ENCODE measurements at places on chromosomes 4 and X.

DNA sequence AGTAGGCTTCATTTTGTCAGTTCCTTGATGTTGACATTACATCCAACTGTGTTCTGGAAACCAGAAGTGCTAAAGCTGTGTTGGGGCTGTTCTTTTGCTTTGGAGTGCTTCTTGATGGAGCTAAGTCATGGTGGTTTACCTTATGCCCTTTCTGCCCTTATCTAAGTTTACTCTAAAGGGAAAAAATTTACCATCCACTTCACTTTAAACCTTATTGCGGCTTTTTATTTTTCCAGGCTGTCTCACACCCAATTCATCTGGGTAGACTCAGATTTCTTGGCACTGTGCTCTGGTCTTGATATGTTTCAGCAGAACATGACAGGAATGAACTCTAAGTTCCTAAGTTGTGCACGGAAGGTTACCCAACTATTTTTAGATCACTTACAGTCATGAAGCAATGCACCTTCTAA is 104.7 kb upstream of the TTC29 start:
- DNase-seq, result no peak

DNA sequence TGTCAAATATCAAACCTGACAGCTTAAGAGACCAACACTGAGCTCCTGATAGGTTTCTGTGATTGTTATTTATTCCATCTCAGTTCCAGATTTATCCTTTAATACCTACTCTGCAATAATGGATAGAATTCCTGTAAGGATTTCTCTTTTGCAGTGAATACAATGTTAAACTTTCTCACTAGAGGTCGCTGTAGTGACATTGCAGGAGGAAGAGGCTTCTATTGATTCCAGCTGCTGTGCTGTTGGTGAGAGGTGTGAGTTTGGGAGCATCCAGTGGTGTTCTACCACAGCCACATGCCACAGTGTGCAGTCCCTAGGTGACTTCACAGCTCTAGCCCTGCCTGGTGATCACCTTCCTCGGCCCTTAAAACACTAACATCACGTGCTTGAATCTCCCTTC is 34.6 kb upstream of the DCAF8L2 start:
- DNase-seq, result peak; percentile 11

GRCh38 chr4:13912966-13913365 is 285.4 kb upstream of the BOD1L1 start:
- DNase-seq, result no peak

- no peak for DNase-seq
These were observed 63.7 kb upstream of the HPF1 start for GRCh38 chr4:169821402-169821801.

- no peak for DNase-seq
These were observed 23.6 kb downstream of the ADH4 start for GRCh38 chr4:99120501-99120900.

- DNase-seq, result no peak
These were observed 257.0 kb upstream of the AGTR2 start for GRCh38 chrX:115913575-115913974.

GRCh38 chrX:17602245-17602644 is 135.0 kb upstream of the SCML1 start:
- DNase-seq, result no peak

DNA sequence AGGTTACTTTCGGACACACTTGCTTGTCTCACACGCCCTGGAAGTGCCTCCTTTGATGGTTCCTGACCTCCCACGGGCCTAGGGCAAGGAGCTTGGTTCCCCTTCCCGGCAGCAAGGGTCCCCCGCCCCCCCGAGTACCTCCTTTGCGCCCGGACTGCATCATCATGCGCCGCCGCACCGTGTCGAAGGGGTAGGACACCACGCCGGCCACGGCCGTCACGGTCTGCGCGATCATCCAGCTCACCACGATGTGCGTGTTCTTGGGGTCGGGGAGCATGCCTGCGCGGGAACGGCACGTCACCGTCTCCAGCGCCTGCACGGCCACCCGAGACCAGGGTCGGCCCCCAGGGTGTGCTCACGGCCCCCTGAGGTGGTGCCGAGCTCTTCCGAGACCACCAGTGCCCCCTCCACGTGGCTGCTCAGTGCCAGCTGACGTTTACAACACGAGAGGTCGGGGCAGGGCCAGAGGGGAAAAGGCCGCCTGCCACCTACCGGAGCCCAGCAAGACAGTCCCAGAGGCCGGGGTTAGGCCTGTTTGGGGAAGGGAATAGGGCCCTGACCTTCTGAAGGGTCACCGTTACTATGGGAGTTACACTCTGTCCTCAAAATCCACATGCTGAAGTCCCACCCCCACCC is 4.7 kb downstream of the SLC25A6 start:
- no peak for DNase-seq

GRCh38 chr4:128831531-128832242 is 22.2 kb downstream of the JADE1 start:
- DNase-seq, result peak; percentile 4
